ENCODE measurements at places on chromosomes 2 and 18.

GRCh38 chr2:44360749-44361329 lies 455 bp downstream of the PREPL start:
- no peak for DNase-seq

DNA sequence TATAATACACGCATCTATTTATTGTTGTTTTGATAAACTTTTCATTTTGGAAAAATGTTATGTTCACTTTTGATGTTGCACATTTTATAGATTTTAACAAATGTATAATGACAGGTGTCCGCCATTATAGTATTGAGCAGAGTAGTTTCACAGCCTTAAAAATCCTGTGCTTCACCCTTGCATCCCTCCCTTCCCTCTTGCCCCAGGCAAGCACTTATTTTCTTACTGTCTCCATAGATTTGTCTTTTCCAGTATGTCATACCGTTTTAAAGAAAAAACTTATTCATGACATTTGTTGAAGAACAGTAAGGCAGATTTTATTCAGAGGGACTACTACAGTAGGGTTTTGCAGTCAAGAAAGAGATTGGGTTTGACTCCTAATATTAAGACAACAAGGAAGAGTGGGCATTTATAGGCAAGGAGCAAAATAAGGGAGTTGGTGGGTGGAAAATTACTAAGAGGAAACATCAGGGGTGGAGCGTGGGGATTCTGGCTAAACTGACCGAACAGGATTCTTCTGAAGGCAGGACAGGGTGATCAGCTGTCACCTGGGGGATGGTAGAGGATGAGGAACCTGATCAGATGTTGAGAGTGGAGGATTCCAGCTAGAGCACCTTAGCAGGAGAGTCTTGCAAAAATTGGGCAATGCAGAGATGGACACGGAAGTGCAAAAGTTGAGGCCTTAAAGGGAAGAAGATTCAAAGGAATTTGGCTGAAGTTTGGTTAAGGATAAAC lies 108.8 kb downstream of the NCK2 start:
- no peak for DNase-seq

- no peak for DNase-seq
Measured at GRCh38 chr2:29495536-29496060, 380.4 kb downstream of the CLIP4 start.

GRCh38 chr2:60370814-60371213 lies 182.6 kb downstream of the BCL11A start:
- no peak for DNase-seq

- no peak for DNase-seq
Measured at GRCh38 chr18:13984080-13984479, 68.7 kb upstream of the MC2R start.

- DNase-seq = no peak
Measured at GRCh38 chr2:135245071-135245470, 193.0 kb downstream of the RAB3GAP1 start.

- DNase-seq = no peak
Measured at GRCh38 chr18:48847807-48848486, 102.8 kb downstream of the SMAD7 start.

DNA sequence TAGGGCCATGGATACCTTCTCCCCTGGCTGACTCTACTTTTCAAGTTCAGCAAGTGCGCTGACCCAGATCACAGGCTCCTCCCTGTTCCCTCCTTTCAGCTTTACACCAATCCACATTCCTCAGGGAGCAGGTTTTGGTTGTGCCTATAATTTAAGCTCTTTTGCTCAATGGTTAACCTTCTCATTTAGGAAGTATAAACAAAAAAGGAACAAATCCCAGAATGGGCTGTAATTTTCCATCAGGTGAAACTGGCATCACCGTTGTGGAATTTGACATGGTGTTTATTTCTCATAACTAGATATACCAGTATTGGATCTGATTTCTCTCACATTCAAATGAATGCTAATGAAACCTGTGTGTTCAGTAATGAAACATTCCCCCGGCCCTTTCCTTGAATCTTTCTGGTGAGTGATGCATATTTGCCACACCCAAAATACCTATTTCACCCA lies 13.6 kb downstream of the STRN start:
- no peak for DNase-seq

GRCh38 chr2:44269831-44270230 lies 5.4 kb upstream of the SLC3A1 start:
- DNase-seq = no peak

DNA sequence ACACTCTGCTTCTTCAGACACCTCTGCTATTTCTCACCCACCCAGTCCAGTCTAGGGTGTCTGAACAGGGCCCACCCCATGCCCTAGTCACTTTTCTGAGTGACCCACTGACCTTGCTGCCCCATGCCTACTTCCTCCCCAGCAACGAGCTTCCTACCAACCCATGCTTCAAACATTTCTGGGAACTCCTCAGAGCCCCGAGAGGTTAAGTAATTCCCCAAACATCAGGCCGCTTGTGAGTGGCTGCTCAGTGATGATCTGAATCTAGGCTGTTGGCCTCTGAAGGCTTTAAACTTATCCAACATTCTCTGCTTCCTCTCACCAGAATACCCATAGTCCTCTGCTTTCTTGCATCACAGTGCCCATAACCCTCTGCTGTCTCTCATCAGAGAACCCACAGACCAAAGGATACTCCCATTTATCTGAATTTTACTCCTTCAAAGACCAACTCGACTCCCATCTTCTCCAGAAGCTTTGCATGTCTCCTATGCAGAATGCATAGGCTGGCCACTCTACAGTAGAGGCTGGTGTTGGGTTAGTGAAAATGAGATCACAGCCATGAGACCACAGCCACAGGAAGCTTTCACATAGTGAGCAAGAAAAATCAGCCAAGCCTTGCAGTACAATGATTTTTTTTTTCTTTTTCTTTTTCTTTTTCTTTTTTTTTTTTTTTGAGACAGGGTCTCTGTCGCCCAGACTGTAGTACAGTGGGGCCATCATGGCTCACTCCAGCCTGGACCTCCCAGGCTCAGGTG lies 309.5 kb upstream of the LYPD1 start:
- DNase-seq = no peak

GRCh38 chr2:65355186-65355831 lies 77.1 kb downstream of the SPRED2 start:
- DNase-seq = no peak

- DNase-seq = no peak
Measured at GRCh38 chr2:9673914-9674481, 43.2 kb upstream of the YWHAQ start.

DNA sequence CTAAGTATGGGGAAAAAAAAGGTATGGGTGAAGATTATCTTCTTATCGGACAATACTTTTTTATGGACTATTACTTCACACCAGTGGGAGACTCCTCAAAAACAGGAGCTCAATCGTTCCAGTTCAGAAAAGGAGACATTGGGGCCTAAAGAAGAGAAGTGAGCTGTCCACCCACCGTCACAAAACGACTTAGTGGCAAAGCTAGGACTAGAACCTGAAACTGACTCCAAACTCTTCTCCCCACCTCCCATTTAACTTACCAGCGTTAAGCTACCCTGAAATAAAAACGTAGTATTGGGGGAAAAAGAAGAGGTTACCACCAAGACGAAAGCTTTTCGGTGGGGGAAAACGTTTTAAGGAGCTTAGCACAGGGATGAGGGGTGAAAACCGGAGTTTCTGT lies 503 bp downstream of the GTF3C3 start:
- no peak for DNase-seq

DNA sequence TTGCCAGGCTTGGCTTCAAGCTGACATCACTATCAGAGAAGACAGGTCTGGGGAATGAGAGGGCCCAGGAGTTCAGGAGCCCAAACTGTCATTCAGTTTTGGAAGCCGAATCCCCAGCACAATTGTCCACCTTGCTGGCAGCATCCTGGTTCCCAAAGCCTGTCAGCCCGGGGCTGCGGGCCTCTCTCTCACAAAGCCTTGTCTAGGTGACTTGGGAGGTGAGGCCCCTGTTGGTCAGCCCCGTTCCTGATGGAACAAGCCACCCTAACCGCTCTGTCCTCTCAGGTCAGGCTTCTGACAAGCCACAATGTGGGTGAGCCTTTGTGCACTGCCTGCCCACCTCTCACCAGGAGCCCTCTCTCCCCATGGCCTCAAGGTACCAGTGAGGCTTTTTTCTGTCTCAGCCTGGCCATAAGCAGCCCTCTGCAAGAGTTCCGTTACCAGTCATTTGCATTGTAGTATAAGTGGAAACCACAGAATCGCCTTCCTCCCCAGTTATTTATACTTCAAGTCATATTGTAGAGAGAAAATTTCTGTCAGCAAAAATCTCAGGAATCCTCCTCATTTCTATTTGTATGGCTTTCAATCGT lies 100.6 kb downstream of the MSH2 start:
- DNase-seq = no peak

DNA sequence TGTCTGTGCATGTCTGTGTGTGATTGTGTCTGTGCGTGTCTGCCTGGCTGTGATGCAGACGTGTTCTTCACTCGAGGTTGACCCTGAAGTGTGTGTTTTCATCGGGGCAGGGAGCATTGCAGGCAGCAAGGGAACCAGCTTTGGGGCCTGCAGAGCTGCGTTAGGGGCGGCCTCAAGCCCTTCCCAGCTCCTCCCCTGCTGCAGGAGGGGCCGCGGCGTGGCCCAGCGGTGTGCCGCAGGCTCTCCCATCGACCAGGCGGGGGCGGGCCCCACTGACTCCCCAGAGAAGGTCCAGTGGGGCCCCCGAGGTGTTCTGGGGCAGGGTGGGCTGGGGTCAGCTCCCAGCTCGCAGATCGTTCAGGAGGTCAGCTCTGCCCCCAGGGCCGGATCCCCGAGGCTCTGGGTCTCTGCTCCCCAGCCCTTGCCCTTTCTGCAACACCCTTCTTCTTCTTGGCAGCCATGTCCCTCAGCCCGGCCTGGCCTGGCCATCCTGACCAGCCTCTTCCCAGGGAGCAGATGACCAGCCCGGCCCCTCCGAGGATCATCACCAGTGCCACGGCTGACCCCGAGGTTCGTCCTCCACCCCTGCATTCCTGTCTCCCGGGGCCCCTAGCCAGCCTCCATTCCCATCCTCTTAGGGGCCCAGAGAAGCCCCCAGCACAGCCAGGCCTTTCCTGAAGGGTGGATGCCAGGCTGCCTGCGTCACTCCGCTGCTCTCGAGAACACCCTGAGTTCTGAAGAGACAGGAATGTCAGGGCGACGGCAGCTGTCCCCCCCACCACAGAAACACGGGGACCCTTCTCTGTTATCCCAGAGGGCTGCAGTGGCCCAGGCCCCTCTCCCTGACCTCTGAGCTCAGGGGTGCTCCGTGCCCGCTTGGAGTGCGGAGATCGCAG lies 11.1 kb upstream of the KLHL30 start:
- DNase-seq = no peak

GRCh38 chr2:18413676-18414396 lies 146.6 kb downstream of the RDH14 start:
- no peak for DNase-seq

- no peak for DNase-seq
Measured at GRCh38 chr2:60092781-60093180, 460.7 kb downstream of the BCL11A start.

DNA sequence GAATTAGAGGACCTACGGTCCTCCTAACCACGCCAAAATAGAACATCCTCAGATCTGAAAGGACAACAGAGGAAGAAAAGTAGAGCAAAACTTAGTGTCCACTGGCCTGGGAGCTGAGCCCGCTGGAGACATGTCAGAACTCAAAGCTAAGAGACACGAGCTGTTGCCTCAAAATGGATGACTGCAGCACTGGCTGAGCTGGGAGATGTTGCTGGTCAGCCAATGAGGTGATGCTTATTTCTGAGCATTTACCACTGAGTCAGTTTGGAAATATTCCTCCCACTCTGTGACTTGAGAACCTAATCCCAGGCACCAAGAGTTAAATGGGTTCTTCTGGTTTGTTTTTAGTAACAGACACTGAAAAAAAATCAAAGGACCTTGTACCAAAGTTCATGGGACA lies 32.6 kb downstream of the FBXO15 start:
- DNase-seq = no peak

DNA sequence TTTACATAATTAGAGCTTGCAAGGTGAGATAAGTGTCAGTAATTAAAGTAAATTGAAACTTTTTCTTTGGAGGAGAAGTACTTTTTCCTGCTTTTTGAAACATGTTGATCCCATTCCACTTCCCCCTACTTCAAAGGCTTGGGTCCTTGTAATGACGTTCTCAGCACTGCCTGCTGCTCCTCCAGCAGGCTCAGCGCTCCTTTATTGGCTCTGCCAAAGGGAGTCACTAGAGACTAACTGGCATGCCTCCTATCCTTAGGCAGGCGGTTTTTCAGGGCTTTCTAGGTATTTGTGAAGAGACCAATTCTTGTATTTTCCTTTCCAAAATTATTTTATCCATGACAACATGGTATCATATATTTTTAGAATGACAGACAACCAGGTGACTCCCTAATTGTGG lies 43.9 kb upstream of the ACADL start:
- no peak for DNase-seq

DNA sequence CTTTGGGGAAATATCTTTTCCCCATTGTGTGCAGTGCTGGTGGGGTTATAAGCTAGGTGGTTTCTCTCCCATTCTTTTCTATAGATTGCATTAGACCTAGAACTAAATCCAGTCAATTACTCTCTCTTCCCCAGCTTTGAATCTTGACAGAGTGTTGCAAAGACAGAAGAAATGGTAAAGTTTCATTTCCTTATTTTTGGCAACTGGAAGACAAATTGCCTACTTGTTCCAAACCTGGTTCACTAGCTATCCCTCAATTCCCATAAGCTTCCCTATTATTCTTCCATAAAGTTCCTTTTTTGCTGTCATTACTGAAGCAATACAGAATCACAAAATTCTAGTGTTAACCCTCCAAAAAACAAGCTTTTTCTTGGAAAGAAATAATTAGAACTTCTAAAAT lies 94.0 kb upstream of the ITGA4 start:
- DNase-seq = no peak

DNA sequence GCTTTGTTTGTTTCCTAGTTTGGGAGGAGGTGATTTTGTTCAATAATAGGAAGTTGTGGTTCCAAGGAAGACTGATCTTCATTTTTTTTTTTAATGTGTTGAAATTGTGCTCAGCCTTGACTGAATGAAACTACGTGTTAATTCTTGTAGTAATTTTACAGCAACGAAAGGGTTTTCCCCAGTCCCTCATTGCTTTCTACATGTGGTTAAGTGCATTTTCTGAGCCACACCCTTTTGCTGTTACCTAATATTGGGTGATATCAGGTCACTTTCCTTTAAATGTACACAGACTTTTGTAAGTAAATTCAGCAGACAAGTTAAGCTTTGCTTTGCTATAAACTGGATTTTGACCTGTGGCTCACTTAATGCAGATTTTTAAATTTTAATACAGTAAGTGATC lies 73.6 kb downstream of the OTX1 start:
- DNase-seq = no peak
